Lower lobe of right lung (tissue), 2 donors: ENCODE measurements at places on chromosomes 6 and 20. TPM values are rescaled to one million over a fixed set of nuclear protein-coding genes. Genes with fewer than 3 reads are reported as not detected.
A peak's percentile ranks its signal among the peaks of the same experiment; 100 is the strongest.

- H3K27ac ChIP-seq: peak overlapping the region; percentile 44
- no peak overlapping the region for H3K4me3 ChIP-seq
- H3K27me3 ChIP-seq: no peaks in the 10 kb centered on the region
- H3K4me1 ChIP-seq: peaks cover 81% of the 10 kb centered on the region
- no peak for DNase-seq
Observed at GRCh38 chr6:71388856-71389527, 100.4 kb downstream of the OGFRL1 start.

- H3K27ac ChIP-seq: peak within 1 kb of the TSS; percentile 87
- H3K27me3 ChIP-seq: no peaks in the 10 kb centered on the region
- peak within 1 kb of the TSS; percentile 100 for H3K4me3 ChIP-seq
- no peaks in the 10 kb centered on the region for H3K36me3 ChIP-seq
- peak; percentile 94 for DNase-seq
- peaks cover 40% of the 10 kb centered on the region for H3K4me1 ChIP-seq
Observed at GRCh38 chr20:31514154-31515071, at the start of gene HM13. TSS of gene HM13 (plus strand) at chr20:31514442. CDS start at chr20:31514552, 110 bp downstream.

DNA sequence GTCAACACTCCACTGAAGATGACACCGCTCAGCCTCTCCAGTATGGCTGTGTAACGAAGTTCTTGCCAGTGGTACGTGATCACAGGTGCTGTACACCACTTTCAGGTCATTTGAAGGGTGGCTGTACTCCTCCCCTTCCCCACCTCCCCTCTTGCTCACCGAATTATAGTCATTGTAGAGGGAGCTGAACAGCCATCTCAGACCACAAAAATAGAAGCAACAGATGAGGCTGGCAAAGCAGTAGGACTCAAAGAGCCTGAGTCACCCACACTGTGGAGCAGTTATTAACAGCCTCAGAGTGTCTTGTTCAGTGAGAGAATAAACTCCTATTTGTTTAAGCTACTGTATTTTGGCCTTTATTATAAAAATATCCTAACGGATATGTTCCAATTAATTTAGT is 192.5 kb upstream of the MCHR2 start:
- no peak overlapping the region for H3K27ac ChIP-seq
- no peaks in the 10 kb centered on the region for H3K27me3 ChIP-seq
- DNase-seq: no peak
- H3K4me3 ChIP-seq: no peak overlapping the region

- peaks cover 43% of the 10 kb centered on the region for H3K27me3 ChIP-seq
- no peak for DNase-seq
- H3K27ac ChIP-seq: no peak overlapping the region
- no peaks in the 10 kb centered on the region for H3K36me3 ChIP-seq
Observed at GRCh38 chr20:63449025-63449424, 23.4 kb downstream of the KCNQ2 start.

GRCh38 chr6:83853178-83854000 is at the start of gene RIPPLY2:
TSS of gene RIPPLY2 (plus strand) at chr6:83853360. CDS start at chr6:83853417, 57 bp downstream.
- no peak within 1 kb of the TSS for H3K27ac ChIP-seq
- no peaks in the 10 kb centered on the region for H3K36me3 ChIP-seq
- peak within 1 kb of the TSS; percentile 50 for H3K4me3 ChIP-seq
- peak; percentile 39 for DNase-seq
- H3K4me1 ChIP-seq: peaks cover 15% of the 10 kb centered on the region
- H3K27me3 ChIP-seq: peaks cover 45% of the 10 kb centered on the region

The MPIG6B gene
- total RNA-seq: 2.6 TPM

The C6orf141 gene
- 4.1 TPM for total RNA-seq
